ENCODE measurements at places on chromosomes 6 and 20.
A peak's percentile ranks its signal among the peaks of the same experiment; 100 is the strongest.

DNA sequence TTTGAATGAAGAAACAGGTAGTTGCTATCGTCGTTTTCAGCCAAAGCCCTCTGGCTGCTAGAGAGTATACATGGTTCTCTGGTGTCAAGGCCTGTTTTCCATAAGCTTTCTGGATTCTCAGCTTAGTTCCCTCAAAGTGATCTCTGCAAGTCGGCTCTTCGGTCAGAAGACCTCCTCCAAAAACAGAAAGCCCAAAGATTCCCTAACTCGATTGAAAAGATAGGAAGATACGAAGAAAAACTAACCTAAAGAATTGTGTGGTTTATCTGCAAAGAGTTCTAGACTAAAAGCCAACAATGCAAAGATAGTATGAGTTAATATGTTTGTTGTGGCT, 545 bp upstream of the ASCC3 start:
- DNase-seq, result no peak

DNA sequence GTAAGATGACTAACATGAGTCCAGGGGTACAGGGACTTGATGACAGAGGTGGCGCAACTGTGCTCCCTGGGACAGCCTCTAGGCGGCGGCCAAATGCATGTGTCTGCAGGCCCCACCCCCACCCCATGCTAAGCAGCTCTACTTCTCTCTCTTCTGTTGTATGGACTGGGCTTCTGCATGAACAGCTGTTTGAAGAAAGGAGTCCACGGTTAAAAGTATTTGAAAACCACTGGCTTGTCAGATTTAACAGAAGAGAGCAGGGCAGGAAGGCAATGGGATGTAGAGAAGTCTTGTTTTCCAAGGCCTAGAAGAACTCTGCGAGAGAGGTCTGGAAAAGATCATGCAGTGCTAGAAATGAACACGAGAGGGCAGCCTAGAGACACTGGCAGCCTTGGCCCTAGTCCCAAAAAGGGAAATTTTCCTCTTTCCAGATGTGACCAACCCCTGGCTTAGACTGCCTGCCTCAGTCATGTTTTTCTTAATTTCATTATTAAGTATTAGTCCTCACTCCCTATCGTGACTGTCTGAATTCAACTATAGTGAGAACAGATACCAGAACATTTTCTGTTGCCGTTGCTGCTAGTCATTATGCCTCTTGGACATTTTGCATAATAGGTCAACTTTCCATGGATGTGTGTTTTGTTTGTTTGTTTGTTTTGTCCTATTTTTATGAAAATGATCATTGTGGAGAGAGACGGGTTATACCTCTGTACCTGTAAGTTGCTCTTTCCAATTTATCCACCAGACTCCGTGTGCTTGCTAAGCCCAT, 265.0 kb downstream of the ADGRG6 start:
- peak; percentile 26 for DNase-seq

DNA sequence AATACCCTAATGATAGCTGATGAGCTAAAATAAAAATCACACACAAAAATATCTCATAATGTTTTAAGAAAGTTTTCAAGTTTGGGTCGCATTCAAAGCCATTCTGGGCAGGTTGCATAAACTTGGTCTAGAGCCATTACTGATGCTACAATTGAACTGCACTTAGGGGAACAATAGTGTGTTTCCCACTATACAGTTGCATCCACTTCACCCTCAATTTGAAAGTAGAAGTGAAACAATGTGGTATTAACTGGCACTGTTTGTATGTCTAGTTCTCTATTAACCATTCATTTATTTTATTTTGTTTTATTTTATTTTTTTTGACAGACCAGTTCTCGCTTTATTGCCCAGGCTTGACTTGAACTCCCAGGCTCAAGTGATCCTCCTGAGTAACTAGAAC, 23.0 kb upstream of the STK38 start:
- no peak for DNase-seq

DNA sequence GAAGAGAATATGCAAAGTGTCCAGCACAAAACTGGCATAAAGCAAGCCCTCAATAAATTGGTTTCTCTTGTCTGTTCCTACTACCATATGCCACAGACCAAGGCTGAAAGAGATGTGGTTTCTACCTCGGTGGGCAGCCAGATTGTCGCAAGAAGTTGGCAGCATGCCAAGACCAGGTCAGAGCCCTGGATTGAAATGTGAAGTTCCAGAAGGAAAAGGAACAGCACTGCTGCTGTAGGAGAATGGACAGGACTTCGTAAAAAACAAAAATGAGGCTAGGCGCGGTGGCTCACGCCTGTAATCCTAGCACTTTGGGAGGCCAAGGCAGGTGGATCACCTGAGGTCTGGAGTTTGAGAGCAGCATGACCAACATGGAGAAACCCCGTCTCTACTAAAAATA, 22.1 kb downstream of the MRPL14 start:
- DNase-seq, result no peak

GRCh38 chr6:27669295-27669623, 196.4 kb upstream of the ZNF184 start:
- no peak for DNase-seq

DNA sequence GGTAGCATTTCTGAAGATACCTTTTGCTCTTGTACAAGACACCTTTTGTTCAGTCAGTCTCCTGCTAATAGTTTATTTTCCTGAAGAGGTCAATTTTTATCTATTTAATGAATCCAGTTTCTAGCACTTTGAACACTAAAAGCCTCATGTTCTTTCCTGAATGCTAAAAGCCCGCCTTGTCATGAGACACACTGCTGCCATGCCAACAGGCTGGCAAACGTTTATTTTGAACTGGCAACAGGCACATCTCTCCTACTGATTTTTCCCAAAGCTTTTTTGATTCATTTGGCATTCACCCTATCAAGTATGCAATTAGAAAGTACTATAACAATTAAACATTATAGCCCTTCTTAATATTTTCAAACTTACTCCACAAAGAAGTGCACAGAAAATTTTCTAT, 421.2 kb upstream of the EYS start:
- DNase-seq, result no peak

GRCh38 chr6:94071835-94072234, 652.5 kb upstream of the EPHA7 start:
- DNase-seq, result no peak

DNA sequence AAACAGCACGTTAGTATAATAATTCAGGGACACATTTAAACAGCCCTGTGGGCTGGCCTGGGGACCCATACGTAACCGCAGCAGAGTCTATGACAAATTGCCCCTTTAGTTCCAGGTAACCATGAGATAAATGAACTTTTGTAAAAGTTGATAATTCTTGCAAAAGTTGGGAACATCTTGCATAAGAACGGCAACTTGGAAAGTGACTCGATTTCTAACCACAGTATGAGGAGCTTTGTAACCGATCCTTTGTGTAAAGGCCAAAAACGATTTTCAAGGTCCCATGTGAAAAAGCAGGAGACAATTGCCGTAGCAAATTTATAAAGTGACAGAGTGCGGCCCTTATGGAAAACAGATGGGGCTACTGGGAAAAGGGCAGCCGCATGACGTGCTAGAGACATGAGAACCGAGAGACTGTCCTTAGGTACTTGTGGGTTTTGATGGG, 81.6 kb downstream of the PSMG4 start:
- DNase-seq, result no peak

GRCh38 chr6:106751501-106752252, 122.3 kb downstream of the QRSL1 start:
- DNase-seq, result no peak

DNA sequence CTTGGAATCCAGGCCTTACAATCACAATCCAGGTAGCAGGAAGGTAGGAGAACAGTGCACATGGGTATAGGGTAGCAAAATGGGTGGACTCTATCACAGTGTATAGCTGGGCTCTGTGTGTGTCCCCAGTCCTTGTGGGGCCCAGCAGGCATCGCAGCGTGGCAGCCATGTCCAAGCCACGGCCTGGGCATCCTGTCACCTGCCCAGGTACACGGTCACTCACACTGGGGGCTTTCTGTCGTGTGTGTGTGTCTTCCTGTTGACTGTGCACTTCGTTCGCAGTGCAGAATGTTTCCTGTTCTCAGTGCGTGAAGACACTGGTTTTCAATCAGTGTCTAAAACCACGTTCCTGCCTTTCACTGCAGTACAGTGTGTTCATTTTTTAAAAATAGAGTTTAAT, 523.2 kb upstream of the JARID2 start:
- no peak for DNase-seq

DNA sequence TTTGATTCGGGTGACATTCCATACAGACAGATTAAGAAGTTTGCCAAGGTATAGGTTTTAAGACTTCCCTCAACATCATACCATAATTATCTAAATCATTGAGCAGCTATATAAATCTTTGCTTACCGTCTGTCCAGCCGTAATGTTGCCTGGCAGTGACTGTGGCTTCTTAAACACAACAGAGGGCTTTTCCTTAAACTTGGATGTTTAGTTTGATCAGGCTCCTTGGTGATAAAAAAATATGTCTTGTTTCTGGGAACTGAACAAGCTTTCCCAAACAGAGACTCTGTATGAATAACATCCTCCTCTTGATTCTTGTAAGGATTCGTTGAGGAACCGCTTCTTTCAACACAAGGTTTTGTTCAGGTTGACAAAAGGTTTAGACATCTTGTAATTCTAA, 130.9 kb downstream of the QKI start:
- DNase-seq, result no peak

DNA sequence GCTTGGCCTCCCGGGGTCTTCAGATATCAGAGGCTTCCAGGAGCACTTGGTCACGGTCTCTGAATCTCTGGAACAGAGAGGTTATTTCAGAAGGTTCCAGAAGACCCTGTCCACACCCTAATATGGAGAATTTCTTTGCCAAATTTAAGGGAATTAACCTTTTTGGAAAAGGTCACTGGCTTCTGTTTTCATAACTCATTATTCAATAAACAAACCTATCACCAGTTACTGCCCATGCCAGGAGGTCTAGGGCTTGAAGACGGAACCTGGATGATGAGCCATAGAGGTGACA, 507 bp upstream of the CST4 start:
- DNase-seq, result no peak

DNA sequence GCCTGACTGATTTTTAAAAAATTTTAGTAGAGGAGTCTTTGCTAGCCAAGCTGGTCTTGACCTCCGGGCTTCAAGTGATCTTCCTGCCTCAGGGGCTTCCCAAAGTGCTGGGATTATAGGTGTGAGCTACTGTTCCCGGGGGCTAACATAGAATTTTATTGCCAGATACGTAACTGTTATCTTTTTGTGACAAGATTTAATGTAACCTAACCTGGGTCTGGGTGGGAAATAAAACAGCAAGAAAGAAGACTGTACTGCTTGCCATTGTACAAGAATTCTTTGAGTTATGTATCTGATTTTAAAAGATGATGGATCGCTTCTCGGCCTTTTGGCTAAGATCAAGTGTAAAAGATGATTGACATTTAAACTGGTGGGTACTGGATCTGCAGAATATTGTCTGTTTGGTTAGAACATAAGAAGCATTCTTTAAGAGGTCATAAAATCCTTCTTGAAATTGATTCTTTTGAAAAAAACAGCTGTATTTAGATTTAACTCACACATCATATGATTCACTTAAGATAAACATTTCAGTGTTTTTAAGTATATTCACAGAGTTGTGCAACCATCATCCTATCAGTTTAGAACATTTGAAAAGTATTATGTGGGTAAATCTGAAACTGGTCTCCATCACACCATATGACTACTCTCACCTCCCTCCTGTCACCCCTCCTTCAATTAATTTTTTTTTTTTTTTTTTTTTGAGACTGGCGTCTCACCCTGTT, 21.6 kb downstream of the TPX2 start:
- DNase-seq, result peak; percentile 26

- DNase-seq, result no peak
Measured at GRCh38 chr6:41049521-41049920, 3.5 kb upstream of the APOBEC2 start.

- DNase-seq, result no peak
Measured at GRCh38 chr6:89287351-89288028, 27.6 kb downstream of the GABRR2 start.

DNA sequence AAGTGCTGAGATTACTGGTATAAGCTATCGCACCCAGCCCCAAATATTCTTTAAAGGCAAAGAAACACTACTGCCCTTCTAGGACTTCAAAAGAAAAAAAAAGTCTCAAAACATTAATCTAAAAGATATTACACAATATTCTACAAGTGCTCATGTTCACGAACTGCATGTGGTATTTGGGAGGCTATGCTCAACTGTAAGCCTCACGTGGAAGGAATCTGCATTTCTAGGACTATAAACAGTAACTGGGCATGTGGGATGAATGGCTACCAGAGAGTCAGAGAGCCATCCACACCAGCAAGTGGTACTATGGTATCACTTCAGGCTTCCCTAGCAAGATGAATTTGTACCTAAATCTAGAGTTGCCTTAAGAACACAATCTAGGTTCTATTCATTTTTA, 50.0 kb downstream of the FKBP5 start:
- DNase-seq, result no peak

GRCh38 chr6:48032151-48032550, 78.8 kb downstream of the PTCHD4 start:
- DNase-seq, result peak; percentile 62

DNA sequence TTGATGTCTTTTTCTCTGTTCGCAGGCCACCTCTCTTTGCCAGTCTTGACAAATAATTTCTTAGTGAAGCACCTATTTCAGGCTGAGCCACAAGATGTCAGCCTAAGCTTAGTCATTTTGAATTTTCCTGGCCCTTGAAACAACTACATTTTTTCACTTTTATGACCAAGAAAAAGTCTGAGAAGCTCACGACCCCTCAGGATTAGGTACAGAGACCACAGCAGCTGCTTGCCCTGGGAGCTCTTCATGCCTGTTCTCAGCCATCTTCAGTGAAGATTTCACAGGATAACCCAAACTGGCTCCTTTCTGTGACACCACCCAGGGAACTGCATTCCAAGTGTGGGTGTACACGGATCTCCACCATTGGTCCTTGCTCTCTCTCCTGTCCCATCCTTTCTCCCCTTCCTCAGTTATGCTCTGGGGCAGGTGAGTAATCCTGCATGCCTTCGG, 38.4 kb upstream of the SPTLC3 start:
- no peak for DNase-seq

DNA sequence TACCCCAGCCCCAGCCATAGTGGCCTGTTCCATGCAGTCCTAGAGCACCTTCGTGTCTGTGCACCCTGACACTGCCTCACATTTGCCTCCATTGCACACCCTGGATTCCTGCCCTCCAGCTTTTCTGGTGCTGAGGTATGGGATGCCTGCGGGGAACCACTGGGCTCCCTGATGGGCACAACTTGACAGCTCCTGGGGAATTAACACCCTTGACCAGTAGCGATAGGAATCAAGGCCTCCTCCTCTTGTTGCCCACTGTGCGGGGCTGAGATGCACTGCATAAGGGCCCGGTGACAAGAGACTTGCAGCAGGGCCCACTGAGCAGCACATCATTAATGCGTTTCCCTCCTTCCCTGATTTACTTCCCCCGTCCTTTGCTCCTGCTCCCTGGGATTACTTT, 235.6 kb upstream of the MOCS1 start:
- no peak for DNase-seq

GRCh38 chr6:136058852-136059251, 191.3 kb downstream of the MTFR2 start:
- no peak for DNase-seq

- DNase-seq, result no peak
Measured at GRCh38 chr20:4335722-4336121, 320.4 kb upstream of the RNF24 start.

GRCh38 chr20:45833883-45834796, 541 bp downstream of the SNX21 start:
- DNase-seq, result no peak

GRCh38 chr20:49420811-49421295, 61.6 kb downstream of the KCNB1 start:
- no peak for DNase-seq

- no peak for DNase-seq
Measured at GRCh38 chr20:9015984-9016324, 52.9 kb upstream of the PLCB4 start.

Measured in fibroblast of skin of left biceps (primary cell).